Activated CD8-positive, alpha-beta T cell treated with anti-CD3 and anti-CD28 coated beads, Interleukin-2, amount 10 ng/mL, durations not matched to agents 7 days and 5 days (primary cell): ENCODE measurements at places on chromosomes 4 and X.
A peak's percentile ranks its signal among the peaks of the same experiment; 100 is the strongest.

GRCh38 chrX:77174680-77175519 is 272.3 kb upstream of the FGF16 start:
- no peak for DNase-seq
- H3K27ac ChIP-seq = no peak overlapping the region
- H3K36me3 ChIP-seq = no peaks in the 10 kb centered on the region
- no peak overlapping the region for H3K4me3 ChIP-seq
- H3K4me1 ChIP-seq = no peaks in the 10 kb centered on the region
- H3K27me3 ChIP-seq = no peaks in the 10 kb centered on the region

- no peak overlapping the region for H3K27ac ChIP-seq
- H3K36me3 ChIP-seq = no peaks in the 10 kb centered on the region
- DNase-seq = no peak
- no peaks in the 10 kb centered on the region for H3K4me1 ChIP-seq
Observed at GRCh38 chrX:96569034-96569433, 115.6 kb upstream of the DIAPH2 start.

GRCh38 chr4:70239131-70239883 is 3.1 kb upstream of the CSN3 start:
- DNase-seq = no peak
- H3K4me1 ChIP-seq = no peaks in the 10 kb centered on the region
- H3K36me3 ChIP-seq = no peaks in the 10 kb centered on the region
- no peaks in the 10 kb centered on the region for H3K27me3 ChIP-seq

DNA sequence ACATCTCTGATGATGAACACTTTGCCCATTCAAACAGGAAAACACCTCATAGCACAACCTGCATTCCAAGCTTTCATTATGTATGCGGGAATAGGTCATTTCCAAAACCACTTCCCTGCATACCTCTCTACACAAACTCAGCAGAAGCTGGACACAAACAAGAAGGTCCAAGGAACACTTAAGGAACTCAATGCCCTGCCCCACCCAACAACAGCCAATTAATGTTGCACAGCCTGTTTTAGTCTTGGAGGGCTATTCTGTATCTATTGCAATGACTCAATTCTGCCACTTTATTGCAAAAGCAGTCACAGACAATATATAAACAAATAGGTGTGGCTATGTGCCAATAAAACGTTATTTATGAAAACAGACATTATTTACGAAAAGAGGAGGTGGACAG is 16.7 kb downstream of the OPHN1 start:
- no peak for DNase-seq
- no peak overlapping the region for H3K4me3 ChIP-seq
- peaks cover 2% of the 10 kb centered on the region for H3K27me3 ChIP-seq

DNA sequence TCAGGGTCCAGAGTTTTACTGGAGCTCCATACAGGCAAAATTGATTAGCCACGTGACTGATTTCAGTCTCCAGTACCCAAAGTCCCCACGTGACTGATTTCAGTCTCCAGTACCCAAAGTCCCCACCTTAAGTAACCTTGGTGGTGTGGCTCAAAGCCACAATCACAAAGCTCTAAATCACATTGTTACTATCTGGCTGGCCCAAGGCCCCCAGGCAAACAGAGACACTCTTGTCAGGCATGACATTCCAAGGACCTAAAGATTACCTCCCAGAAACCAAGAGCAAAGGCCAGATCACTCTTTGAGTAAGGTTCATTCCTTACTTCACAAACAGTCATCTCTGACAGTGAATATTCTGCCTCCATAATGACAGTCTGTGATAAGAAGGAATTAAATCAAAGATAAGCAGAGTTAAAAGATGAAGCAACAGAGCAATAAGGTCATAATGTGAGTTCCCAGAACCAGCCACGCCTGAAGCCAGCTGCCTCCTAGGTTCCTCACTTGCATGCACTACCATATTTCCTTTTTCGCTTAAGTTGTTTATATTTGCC is 78.5 kb downstream of the ANXA3 start:
- peaks cover 27% of the 10 kb centered on the region for H3K4me1 ChIP-seq
- H3K27me3 ChIP-seq = peaks cover under 1% of the 10 kb centered on the region
- no peak overlapping the region for H3K4me3 ChIP-seq
- no peak overlapping the region for H3K27ac ChIP-seq

DNA sequence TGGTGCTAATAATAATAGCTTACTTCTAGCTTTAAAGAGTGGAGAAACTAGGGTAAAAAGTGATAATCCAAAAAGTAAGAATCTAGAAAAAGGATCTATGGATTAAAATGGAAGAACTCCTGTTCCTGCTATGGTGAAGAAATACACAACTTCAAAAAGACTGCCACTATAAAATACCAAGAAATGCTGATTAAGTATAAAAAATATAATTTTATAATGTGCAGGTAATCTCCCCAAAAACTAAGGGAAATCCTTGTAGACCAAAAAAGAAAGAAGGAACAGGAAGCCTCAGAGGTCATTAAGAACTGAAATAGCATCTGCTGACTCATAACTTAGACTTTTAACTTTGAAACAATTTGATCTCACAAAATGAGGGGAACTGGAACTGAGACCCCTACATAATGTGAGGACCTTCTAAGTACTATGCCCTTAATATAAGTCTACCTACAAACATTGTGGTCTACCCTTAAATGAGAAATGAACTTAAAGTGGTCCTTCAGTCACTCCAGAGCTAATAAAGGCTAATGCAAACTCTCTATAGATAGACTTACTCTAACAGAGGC is 50.6 kb upstream of the SRPX start:
- no peaks in the 10 kb centered on the region for H3K27me3 ChIP-seq
- H3K4me3 ChIP-seq = no peak overlapping the region
- no peak overlapping the region for H3K27ac ChIP-seq

DNA sequence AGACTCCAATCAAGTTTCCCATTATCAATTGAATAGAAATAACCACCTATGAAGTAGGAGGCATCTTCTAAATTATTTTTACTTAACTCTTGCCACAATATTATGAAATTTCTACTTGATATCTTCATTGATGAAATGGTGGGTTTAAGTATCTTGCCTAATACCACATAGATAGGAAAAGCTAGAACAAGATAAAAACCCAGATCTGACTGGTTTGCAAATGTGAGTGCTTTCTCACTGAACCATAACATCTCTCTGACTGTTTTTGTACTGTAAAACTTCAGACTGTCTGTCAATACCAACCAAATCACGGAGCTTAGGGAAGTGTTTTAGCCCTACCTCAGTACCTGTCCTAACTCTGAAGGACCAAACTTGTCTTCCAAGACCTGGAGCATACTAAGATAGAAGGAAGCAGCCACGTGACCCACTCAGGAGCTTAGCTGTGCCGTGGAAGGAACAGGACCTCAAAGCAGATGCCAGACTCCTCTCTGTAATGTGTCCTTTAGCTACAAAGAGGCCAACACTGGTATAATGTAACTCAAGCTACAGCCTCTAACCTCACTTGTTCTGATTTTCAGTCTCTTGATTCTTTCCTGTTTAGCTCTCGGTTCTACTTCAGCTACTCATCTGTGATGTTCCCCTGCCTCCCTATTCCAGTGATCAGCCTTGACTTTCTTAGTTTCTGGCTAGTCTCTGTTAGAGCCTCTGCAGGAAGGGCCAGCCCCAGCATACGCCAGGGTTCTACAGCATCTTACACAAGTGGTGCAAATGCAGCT is 84.4 kb downstream of the LRP2BP start:
- DNase-seq = no peak
- no peak overlapping the region for H3K27ac ChIP-seq
- no peaks in the 10 kb centered on the region for H3K4me1 ChIP-seq
- H3K36me3 ChIP-seq = peaks cover 25% of the 10 kb centered on the region
- H3K27me3 ChIP-seq = no peaks in the 10 kb centered on the region
- no peak overlapping the region for H3K4me3 ChIP-seq

DNA sequence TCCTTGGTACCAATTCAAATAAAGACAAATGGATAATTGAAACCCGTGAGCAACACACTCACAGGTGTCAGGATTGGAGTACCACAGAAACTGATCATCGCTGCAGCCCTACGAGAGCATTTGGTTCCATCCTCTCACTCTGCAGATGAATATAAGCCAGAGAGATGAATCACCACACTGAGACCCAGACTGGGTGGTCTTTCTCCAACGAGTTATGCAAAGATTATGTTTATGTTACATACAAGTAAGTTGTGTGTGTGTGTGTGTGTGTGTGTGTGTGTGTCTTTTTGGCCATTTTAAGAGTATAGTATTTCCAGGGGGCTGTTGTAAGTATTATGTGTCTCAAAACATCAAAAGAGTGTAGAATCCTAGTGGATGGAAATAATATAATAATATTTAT is 329.5 kb upstream of the ZFP42 start:
- no peak overlapping the region for H3K4me3 ChIP-seq
- no peak for DNase-seq
- no peak overlapping the region for H3K27ac ChIP-seq
- no peaks in the 10 kb centered on the region for H3K36me3 ChIP-seq
- H3K27me3 ChIP-seq = no peaks in the 10 kb centered on the region

DNA sequence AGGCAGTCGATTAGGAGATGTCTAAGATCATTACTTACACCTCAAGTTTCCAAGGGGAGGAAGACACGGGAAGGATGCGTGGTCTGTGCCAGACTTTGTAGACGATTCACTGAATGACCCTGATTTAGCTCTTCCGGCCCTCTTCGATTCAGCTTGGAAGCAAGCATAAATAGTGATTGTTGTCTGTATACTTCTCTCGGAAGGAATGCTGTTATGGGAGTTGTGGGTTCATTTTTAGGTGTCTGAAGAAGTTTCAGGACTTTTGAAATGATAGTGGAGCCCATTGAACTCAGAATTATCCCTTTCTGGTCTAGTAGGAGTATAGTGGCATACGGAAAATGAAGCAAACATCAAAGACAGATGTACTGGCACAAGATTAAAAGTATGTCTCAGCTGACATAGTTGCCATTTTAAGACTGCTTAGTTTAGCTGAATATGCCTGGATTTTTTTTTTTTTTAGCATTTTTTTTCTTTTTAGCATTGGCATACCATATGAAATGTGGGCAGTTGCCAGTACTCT is 1.0 kb upstream of the ANKRD17 start:
- H3K27me3 ChIP-seq = no peaks in the 10 kb centered on the region
- peak; percentile 24 for DNase-seq
- H3K36me3 ChIP-seq = peaks cover 17% of the 10 kb centered on the region

DNA sequence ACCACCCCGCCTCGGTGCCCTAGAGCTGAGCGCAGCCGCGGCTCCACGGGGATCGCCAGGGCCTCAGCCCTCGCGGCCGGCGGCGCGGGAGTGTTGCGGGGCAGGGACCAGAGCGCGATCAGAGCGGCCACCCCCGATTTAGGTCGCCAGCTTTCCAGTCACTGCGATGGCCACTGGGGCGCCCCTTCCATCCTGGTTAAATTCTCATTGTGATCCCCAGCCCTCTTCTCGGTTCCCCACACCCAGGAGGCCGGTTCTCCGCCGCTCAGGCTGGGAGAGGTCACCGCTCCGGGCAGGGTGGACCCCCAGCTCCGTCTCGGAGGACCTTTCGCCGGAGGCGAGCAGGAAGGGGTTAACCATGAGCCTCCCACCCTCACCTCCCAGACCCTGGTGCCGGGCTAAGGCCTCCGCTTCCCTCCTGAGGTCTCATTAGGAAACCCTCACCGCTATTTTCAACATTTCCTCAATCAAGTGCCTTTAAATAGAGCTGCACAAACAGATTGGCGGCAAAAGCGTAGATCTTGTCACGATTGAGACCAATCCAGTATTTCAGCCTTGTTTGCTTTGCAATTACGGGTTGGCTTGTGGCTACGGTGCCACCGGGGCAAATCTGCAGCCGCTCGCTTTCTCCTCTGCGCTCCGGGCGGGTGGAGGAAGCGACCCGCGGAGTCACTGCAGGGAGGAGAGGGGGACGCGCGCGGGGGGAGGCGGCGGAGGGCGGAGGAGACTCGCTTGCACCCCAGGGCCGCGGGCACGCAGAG is 8.3 kb upstream of the HAND2 start:
- no peak for DNase-seq
- no peak overlapping the region for H3K27ac ChIP-seq
- peak overlapping the region; percentile 56 for H3K4me3 ChIP-seq
- H3K36me3 ChIP-seq = peaks cover 2% of the 10 kb centered on the region
- peaks cover 78% of the 10 kb centered on the region for H3K27me3 ChIP-seq

GRCh38 chr4:26207631-26208030 is 113.2 kb upstream of the RBPJ start:
- H3K4me1 ChIP-seq = peaks cover 23% of the 10 kb centered on the region
- H3K27ac ChIP-seq = no peak overlapping the region
- DNase-seq = no peak
- peaks cover 27% of the 10 kb centered on the region for H3K27me3 ChIP-seq
- peaks cover 6% of the 10 kb centered on the region for H3K36me3 ChIP-seq
- H3K4me3 ChIP-seq = no peak overlapping the region

- no peak overlapping the region for H3K4me3 ChIP-seq
- no peaks in the 10 kb centered on the region for H3K4me1 ChIP-seq
- H3K36me3 ChIP-seq = no peaks in the 10 kb centered on the region
- no peak for DNase-seq
Observed at GRCh38 chr4:20127626-20128025, 124.1 kb upstream of the SLIT2 start.

- no peaks in the 10 kb centered on the region for H3K36me3 ChIP-seq
- no peaks in the 10 kb centered on the region for H3K4me1 ChIP-seq
- peaks cover 16% of the 10 kb centered on the region for H3K27me3 ChIP-seq
- H3K4me3 ChIP-seq = no peak overlapping the region
- no peak for DNase-seq
Observed at GRCh38 chr4:185071236-185071811, 53.0 kb downstream of the HELT start.

GRCh38 chr4:76300012-76300411 is 6.5 kb upstream of the STBD1 start:
- peaks cover 9% of the 10 kb centered on the region for H3K36me3 ChIP-seq
- no peak for DNase-seq
- no peak overlapping the region for H3K4me3 ChIP-seq
- peaks cover 48% of the 10 kb centered on the region for H3K4me1 ChIP-seq

GRCh38 chr4:105641845-105642244 is 66.6 kb downstream of the INTS12 start:
- peaks cover 17% of the 10 kb centered on the region for H3K27me3 ChIP-seq
- no peak for DNase-seq
- H3K4me3 ChIP-seq = no peak overlapping the region
- H3K36me3 ChIP-seq = no peaks in the 10 kb centered on the region
- no peak overlapping the region for H3K27ac ChIP-seq

DNA sequence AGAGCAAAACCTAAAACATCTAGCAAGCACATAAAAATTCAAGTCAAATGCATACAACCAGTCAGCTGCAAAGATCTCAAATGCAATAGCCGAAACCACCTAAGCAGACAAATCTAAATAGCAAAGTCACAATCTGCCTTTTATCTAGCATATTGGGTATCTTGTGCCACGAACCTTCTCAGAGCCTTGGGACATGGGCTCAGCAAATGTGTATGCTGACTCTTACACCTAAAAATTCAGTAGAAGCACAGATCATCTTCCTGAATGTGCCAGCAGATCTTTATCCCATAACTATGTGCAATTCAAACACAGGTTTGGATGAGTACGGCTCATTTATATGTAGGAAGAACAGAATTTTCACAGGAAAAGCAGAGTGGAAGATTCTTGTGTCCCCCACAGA is 492.1 kb downstream of the INPP4B start:
- H3K27ac ChIP-seq = peak overlapping the region; percentile 23
- no peak overlapping the region for H3K4me3 ChIP-seq
- H3K4me1 ChIP-seq = peaks cover 75% of the 10 kb centered on the region
